ENCODE measurements at places on chromosomes 4 and X.
A peak's percentile ranks its signal among the peaks of the same experiment; 100 is the strongest.

DNA sequence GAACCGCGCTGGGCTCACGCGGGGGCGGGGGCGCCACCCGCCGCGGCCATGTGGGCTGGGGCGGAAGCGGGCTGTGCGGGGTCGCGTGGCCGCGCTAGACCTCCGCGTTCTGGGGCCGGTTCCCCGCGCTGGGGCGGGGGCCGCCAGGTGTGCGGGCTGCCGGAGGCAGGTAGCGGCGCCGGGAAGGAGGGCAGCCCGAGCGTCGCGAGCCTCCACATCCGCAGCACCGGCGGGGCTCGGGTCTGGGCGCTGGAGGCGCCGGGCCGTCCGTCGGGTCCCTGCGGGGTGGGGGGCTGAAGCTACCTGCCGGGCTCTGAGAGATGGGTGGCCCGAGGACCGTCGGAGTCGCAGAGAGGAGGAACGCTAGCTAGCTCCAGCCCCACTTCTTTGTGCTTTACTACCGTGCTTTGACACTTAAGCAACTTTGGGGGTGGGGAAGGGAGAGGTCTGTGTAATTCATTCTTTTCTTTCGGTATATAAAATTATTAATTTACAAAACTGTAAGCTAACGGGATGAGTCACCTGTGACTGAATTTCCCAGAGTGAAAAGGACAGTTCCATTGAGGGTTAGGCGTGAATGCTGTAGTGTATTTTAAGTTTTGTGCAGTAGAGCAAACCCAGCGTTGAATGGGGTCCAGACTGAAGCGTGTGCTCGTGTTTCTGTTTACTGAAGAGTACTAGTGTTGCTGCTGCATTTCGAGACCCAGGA lies 689 bp downstream of the METAP1 start:
- peak; percentile 21 for DNase-seq

- no peak for DNase-seq
These were observed 81.5 kb downstream of the PPP3CA start for GRCh38 chr4:101265816-101266172.

DNA sequence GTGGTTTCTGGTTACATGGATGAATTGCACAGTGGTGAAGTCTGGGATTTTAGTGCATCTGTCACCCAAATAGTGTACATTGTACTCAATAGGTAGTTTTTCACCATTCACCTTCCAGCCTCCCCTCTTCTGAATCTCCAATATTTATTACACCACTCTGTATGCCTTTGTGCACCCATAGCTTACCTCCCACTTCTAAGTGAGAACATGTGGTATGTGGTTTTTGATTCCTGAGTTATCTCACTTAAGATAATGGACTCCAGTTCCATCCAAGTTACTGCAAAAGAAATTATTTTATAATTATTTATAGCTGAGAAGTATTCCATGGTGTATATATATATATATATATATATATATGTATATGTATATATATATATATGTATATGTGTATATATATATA lies 155.8 kb downstream of the HHIP start:
- no peak for DNase-seq

- peak; percentile 44 for DNase-seq
These were observed 37.2 kb downstream of the PCGF3 start for GRCh38 chr4:742742-743311.

DNA sequence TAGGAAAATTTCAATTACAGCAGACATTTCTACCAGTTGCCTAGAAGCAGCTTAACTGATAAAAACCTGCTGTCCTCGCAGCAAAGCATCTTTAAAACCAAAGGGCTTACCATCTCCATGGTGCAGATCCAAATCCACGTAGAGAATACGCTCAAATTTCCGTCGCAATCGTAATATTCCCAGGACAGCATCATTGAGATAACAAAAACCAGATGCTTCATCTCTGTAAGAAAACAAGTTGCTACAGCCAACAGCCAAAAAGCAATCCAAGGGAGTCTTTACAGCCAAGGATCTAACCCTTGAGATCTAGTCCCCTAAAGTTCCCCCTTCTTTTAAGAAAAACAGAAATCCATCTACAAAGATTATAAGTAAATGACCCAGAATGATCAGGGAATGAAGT lies 77.6 kb downstream of the HDAC8 start:
- no peak for DNase-seq

DNA sequence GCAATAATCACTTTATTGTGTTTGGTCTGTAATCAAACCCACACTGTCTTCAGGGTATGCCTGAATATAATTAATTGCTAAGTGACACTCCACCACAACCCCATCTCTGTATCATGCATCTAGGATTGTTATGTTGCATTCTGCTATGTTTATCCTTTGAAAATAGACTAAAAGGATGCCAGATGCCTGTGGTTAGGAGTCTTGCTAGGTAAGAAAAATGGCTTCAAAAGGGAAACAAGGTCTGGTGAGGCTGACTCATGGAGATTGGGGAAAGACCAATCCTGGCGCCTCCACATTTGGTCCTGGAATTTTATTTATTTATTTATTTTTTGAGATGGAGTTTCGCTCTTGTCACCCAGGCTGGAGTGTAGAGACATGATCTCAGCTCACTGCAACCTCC lies 360.5 kb upstream of the SLC7A11 start:
- DNase-seq, result no peak

GRCh38 chrX:132393992-132394391 lies 94.8 kb downstream of the MBNL3 start:
- DNase-seq, result no peak

DNA sequence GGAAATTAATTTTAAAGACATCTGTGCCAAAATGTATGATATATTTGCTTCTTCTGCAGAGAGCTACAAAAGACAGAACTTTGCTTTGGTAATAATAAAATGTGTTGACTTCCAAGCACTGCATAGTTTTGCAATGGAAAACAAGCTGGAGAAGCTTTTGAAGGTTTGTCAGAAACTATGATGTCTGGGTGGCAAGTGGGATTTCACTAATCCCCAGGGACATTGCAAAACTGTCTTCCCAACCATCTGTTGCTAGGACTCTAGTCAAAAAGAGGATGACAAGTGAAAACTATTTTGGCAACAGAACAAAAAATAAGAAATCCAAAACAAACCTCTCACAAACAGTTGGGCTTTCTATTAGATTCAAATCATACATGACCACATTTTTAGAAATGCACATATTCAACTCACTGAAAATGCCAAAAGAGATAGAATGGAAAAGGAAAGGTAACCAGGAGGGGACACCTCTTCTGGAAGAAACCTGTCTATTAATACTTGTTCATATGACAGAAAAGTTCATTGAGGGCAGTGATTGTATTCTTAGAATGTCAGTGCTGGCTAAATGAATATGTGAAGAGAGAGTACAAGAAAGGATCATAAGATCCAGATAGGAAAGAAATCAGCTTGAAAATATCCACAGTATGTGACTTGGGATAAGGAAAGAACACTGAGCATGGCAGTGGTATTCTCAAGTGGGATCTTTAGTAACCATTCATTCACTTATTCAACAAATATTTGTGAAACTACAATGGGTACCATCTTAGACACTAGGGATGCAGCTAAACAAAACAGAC lies 228.0 kb downstream of the RASL11B start:
- DNase-seq, result no peak

GRCh38 chr4:169803413-169803812 lies 45.7 kb upstream of the HPF1 start:
- no peak for DNase-seq

Data from NCI-H345 (cell line).